ENCODE measurements at places on chromosomes 5 and 9. TPM values are rescaled to one million over a fixed set of nuclear protein-coding genes. Genes with fewer than 3 reads are reported as not detected.

DNA sequence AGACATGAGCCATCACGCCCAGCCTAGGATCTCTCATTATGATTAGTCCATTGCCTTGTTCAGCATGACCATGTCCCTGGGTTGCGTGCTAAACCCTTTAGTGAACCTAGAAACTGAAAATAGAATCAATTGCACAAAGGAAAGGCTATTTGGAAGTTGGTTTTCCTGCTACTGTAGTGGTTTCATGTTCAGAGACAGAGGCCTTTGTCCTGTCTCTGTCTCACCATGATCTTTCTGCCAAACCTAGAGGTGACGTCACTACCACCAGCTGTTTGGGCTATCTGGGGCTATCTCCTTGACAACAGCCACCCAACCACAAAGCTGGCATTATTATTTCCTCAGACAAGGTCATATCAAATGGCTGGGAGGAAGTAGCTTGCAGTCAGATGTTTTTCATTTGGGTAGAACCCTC lies 4.0 kb upstream of the CDK5RAP2 start:
- no peak for DNase-seq

GRCh38 chr5:169395136-169395535 lies 94.2 kb upstream of the SLIT3 start:
- DNase-seq, result no peak

PLPPR1 gene
- polyA plus RNA-seq, result 24.7 TPM

TRIM36 gene
- polyA plus RNA-seq, result 2.0 TPM

DNA sequence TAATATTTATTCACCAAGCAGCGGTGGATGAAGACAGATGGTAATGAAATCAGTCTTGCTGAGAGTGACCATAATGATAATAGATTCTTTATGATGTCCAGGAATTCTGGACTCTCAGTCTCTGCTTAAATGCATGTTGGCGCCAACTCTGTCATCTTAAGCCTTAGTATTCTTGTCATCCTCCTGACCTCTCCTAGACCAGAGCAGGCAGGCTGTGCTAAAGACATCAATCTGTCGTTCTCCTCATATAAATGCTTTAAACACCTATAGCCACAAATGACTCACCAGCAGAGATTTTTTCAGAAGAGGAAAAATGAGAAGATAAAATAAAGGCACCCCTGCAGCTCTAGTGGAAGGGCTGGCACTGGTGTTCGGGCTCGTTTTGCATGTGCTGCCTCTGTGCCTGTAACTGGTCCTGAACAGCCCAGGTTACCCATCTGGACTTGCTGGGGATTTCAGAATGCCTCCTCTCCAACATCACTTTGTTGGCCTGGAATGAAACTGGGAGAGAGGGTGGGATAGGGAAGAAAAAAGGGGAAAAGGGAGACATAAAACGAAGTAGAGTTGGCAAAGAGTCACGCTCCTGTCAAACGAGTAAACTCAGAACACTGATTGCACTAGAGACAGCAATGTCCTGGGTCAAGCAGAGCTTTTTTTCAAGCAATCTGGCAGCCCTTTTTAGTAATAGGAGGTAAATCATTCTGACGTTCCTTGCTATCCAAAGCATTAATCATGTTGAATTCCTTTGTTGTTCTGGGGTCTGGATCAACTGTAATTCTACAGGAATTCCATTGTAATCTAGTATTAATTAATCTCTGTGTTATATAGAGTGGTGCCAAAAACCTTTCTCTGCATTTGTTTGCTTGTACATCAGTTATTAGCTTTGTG lies 195.5 kb upstream of the CLINT1 start:
- no peak for DNase-seq

IL3 gene
- not detected for polyA plus RNA-seq

DNA sequence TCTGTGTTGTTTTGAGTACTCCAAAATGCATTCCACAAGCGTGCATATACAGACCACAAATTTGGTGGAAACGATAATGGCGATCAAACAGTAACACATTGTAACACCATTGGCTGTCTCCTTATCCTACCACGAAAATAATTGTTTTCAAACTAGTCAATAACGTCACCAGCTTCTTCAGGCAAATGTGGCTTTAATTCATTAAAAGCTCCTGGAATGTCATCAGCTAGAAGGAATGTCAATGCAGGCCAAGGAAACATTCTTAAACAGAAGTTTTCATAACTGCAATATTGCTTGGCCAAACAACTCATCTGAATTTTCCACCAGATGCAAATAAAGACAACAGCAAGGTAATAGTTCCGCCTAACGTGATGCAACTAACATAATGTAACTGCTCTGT lies 71.6 kb upstream of the XPA start:
- no peak for DNase-seq

GPR21 gene
- not detected for polyA plus RNA-seq

DNA sequence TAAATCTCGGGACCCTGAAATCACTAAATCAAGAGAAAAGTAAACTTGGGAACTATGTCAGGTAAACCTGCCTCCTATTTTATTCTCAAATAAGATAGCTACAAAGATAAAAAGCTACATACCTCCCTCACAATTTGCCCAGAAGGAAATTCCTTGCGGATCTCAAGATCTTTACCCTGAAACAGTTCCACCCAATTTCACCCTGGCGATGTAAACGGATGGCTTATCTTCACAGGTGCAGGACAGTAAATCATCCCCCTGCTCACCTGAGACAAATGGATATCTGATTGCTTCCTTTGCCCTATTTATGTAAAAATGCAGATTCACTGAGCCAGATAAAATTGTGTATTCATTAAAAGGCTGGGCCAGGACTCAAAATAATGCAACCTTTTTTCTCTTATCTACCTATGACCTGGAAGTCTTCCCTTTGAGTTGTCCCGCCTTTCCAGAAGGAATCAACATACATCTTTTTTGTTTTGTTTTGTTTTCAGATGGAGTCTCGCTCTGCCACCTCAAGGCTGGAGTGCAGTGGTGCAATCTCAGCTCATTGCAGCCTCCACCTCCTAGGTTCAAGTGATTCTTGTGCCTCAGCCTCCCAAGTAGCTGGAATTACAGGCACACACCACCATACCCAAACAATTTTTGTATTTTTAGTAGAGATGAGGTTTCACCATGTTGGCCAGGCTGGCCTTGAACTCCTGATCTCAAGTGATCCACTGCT lies 13.8 kb downstream of the TMEM267 start:
- no peak for DNase-seq

DNA sequence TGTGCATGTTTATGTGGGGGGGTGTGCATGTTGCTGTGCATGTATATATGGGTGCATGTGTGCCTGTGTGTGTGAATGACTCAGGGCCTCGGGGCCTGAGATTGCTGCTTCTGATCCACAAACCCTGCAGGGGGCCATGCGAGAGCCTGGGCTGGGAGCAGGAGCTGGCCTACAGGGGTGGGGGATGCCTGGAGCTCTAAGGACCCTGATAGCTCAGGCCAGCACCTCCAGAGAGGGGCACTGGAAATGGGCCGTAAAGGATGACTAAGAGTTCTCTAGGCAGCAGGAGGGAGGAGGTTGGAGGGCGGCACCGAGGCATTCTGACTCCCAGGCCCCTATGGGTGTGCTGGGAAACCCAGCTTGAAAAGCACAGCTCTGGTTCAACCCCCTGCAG lies 6.9 kb upstream of the UBAC1 start:
- DNase-seq, result no peak

COL5A1 gene
- polyA plus RNA-seq, result 236 TPM

SNX24 gene
- polyA plus RNA-seq, result 22.2 TPM

- DNase-seq, result no peak
Observed at GRCh38 chr5:159095151-159095721, 4.5 kb downstream of the EBF1 start.

- no peak for DNase-seq
Observed at GRCh38 chr5:154174091-154174490, 16.4 kb upstream of the GALNT10 start.

DNA sequence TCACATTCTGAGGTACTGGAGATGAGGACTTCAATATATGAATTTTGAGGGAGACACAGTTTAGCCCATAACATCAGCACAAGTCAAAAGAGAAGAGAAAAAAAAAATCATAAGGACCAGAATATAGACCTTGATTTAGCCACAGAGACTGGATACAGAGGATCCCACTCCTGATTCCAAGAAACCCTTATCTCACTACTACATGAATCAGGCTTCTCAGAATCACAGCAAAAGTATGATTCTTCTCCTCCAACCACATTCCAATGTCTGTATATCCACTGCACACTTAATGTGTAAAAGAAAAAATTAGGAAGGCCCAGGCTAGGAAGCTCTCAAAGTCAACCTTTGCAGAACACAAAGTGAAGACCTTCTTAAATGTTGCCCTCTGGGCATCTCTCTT lies 610.9 kb downstream of the DTWD2 start:
- no peak for DNase-seq

DNA sequence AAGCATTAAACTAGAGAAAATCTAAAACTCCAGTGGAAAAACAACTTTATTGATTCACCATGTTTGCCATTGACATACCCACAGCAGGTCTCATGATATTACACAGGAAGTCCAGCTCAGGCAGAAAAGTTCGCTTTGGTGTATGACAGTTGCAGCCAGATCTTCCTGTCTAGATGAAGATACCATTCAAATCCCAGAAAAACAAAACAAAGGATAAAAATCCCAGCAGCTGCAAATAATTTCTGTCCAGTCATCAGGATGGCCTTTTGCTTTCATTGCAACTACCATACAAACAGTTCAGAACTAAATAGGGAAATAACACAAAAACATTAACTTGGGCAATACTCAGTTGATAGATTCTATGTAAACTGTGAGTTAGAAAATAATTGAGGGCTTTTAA lies 136.0 kb upstream of the NREP start:
- peak; percentile 39 for DNase-seq

PHF2 gene
- 46.6 TPM for polyA plus RNA-seq

AJM1 gene
- 1.1 TPM for polyA plus RNA-seq

DNA sequence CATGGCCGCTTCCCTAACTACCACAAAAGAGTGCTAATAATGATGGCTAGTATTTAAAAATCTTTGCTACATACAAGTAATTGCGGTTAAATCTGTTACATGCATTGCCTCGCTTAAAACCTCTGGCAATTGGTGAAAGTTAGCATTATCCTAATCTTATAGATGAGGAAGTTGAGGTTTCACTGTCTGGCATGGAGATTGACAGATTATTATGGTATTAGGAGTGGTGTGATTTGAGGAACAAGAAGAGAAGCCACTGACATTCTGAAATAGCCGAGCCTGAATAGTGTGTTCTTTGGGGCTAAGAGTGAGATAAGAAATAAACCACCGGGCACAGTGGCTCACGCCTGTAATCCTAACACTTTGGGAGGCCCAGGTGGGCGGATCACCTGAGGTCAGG lies 45.3 kb upstream of the DPYSL3 start:
- no peak for DNase-seq

DMAC1 gene
- 65.8 TPM for polyA plus RNA-seq

SMIM33 gene
- polyA plus RNA-seq, result not detected

- DNase-seq, result no peak
Observed at GRCh38 chr5:135015942-135016341, 18.1 kb downstream of the PITX1 start.

GRCh38 chr9:93701494-93702218 lies 125.3 kb downstream of the PHF2 start:
- DNase-seq, result no peak

FOXD4L6 gene
- 0.23 TPM for polyA plus RNA-seq

ARL14EPL gene
- not detected for polyA plus RNA-seq

DNA sequence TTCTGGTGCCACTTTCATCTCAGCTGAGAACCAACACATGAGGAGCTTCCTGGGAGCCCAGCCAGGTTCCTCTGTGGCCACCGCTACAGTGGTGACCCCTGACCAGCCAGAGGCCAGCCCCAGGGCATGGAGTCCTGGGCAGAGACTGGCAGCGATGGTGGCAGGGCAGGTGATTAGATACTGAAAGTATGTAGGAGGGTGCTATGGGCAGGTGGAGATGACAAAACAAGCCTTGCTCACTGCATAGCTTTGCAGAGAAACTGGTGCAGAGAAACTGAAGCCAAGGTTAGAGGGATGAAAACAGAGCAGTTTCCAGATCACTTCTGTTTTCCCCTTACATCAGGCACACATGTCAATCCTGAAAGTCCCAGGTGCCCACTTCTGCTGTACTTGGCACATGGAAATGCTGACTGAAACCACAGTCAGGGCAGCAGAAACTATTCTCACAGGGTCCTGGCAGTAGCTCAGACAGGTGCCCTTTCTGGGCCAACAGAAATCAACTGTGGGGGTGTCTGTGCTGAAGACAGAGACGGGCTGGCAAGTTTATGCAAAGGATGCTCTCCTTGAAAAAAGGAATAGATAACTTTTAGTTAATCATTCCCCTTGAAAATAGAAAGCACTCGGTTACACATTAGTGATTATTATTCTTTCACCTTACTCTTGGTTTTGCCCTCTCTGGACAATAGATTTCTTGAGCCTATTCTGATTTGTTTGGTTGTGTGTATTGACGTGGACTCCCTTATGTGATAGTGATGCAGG lies 90.3 kb downstream of the ANKRD55 start:
- DNase-seq, result no peak

DNA sequence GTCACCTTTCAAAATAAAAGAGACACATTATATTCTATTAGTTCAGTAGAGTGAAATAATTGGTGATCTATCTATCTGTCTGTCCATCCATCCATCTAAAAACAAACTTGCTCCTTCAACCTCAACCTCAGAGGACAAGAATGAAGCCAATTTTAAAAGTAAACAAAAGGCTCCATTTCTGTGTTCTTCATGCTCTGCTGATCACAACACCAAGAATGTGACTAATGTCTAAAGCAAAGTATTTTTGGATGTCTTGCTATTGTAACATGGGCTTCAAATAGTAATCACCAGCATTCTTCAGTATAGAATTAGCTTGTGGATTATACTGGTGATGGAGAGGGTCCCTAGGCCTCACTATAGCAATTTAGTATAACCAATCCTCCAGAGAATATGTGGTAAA lies 1304.4 kb downstream of the MAT2B start:
- DNase-seq, result no peak

GRCh38 chr5:148912714-148913398 lies 86.4 kb downstream of the ADRB2 start:
- DNase-seq, result no peak

DNA sequence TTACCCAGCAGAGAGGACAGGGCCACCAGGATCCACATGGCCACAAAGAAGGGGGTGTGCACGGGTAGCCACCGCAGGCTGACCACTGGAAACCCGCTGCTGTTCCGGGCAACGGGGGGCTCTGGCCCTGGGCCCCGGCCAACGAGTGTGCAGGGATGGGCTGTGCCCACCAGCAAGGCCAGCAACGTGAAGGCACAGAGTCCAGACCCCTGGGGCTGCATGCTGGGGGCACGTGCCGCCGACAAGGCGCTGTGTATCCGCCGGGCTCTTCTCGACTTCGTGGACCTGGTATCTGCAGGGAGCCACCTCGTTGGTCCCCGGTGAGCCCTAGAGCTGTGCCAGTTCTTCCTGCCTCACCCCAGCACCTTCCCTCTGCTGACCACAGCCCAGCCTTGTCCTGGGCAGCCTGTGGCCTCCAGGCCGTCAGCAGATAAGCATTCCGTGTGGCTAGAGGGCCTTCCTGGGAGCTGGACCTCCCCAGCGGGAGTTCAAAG lies 42.2 kb upstream of the CEP72 start:
- no peak for DNase-seq
